ENCODE measurements at places on chromosomes 3 and 15.

DNA sequence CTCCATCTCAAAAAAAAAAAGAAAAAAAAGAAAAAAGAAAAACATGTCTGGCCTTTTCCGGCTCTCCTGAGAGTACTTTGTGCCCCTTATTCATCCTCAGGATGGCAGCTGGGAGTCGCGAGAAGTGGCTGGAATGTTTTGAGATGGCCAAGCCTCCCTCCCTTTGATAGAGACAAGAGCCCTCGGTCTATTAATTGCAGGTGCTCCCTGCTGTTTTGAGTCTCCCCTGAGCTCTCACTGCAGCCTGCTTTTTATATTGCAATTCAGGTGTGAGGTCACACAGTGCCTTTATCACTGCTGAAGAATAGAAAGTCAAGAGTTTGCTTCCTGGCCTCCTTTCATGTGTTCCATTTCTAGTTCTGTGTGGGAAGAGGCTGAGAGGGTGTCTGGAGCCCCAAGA, 10.9 kb downstream of the CA12 start:
- no peak for DNase-seq

DNA sequence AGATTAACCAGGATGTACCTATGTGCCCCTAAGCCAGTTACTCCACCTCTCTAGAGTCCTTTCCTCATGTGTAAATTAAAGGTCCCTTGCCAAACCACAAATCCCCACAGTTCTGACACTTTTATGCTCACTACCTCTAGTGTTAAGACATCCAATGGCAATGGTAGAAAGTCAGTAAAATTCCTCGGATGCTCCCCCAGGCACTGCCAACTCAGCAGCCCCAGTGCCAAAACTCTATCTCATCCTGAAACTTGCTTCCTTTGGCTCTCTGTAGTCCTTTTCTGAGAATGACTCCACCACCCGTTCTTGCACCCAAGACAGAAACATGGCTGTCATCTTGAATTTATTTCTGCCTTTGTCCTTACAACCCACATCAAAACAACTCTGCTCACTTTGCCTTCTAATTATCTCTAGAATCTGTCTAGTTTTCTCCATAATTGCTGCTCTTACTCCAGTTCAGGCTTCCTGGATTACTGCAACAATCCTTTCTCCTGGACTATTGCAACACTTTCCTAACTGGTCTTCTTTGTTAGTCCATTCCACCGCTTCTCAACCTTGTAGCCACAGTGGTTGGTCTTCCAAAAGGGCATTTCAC, 41.6 kb downstream of the MB21D2 start:
- DNase-seq: peak; percentile 19

GRCh38 chr3:24242012-24242698, 252.5 kb downstream of the THRB start:
- DNase-seq: no peak

DNA sequence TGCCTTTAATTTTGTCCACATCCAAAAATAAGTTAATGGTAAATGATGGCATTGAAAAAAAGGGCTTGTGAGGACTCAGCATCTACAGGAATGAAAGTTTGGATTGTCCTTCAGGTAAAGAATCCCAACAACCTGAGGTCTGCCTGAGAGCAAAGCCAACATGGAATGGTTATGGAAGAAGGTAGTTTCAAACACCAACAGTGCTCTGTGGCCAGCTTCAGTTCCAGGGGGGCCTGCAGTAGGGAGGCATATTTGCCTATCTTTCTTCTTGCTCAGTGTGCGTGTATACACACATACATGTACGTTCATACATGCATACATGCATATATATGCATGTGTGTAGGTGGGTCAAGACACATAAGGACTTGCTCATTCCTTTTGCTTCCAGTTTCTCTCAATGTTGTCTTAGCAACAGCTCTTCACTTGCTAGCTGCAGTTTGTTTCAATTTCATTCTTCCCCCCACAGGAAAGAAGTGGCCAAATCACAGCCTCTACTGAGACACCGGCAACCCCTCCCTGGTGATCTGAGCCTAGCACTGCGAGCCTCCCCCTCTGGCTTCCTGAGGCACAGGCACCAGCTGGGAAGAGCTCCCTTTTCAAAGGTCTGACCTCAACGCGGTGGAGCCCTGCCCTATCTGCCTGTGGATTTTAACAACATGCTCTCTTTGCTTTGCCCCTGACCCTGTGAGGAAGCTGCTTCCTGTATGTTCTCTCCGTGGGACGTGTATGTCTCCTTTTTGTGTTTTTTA, 146.2 kb downstream of the KLF13 start:
- no peak for DNase-seq

GRCh38 chr3:71254281-71255057, 329.1 kb downstream of the FOXP1 start:
- DNase-seq: no peak

- DNase-seq: no peak
These were observed 72.7 kb upstream of the WDR72 start for GRCh38 chr15:53831907-53832770.

GRCh38 chr15:54046093-54046492, 67.9 kb downstream of the UNC13C start:
- DNase-seq: no peak

- no peak for DNase-seq
These were observed 26.4 kb upstream of the SKIL start for GRCh38 chr3:170331143-170331542.

GRCh38 chr3:51559411-51559888, 20.9 kb downstream of the RAD54L2 start:
- no peak for DNase-seq

GRCh38 chr3:171115667-171116066, 89.1 kb upstream of the SLC2A2 start:
- no peak for DNase-seq

GRCh38 chr3:111906656-111907055, 47.6 kb downstream of the PHLDB2 start:
- no peak for DNase-seq

GRCh38 chr3:12574661-12575060, 17.8 kb downstream of the MKRN2 start:
- DNase-seq: no peak
